ENCODE measurements at places on chromosomes 4 and X.

GRCh38 chr4:120995266-120996010 lies 72.9 kb upstream of the PRDM5 start:
- DNase-seq: no peak

- DNase-seq: no peak
Observed at GRCh38 chr4:171644430-171645057, 168.7 kb upstream of the GALNTL6 start.

DNA sequence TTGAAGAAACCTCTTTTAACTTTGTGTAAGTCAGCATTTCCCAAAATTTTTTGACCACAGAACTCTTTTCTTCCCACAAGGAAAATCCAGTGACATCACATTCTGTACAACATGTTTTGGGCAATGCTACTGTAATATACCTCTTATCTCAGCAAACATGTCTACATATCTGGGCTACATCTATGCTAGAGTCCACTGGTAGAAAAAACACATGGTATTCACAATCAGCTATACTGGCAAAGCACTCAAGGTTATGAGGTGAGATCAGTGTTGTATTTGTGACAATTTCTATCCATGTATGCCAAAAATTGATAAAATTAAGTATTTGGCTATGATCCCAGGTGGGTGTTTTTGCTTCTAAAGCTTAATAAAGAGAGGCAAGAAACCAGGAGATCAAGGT lies 98.0 kb downstream of the ATP11C start:
- DNase-seq: no peak

DNA sequence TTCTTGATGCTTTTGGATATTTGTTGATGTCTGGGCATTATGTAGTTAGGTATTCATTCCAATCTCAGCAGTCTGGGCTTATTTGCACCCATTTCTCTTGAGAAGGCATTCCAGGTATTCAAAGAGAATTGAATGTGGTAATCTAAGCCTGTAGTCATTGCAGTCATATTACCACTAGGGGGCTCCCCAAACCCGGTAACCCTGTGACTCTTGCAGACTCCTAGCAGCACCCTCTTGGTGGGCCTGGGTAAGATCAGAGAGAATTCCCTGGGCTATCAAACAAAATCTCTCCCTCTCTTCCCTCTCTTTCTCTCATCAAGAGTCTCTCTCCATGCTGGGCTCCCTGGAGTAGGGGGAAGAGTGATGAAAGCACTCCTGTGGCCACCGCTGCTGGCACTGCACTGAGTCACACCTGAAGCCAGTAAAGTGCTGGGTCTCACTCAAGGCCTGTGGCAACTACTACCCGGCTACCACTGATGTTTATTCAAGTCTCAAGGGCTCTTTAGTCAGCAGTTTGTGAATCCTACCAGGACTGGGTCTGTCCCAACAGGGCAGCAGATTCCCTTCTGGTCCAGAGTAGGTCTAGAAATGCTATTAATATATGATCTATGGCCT lies 187.7 kb upstream of the NUDT10 start:
- DNase-seq: no peak

DNA sequence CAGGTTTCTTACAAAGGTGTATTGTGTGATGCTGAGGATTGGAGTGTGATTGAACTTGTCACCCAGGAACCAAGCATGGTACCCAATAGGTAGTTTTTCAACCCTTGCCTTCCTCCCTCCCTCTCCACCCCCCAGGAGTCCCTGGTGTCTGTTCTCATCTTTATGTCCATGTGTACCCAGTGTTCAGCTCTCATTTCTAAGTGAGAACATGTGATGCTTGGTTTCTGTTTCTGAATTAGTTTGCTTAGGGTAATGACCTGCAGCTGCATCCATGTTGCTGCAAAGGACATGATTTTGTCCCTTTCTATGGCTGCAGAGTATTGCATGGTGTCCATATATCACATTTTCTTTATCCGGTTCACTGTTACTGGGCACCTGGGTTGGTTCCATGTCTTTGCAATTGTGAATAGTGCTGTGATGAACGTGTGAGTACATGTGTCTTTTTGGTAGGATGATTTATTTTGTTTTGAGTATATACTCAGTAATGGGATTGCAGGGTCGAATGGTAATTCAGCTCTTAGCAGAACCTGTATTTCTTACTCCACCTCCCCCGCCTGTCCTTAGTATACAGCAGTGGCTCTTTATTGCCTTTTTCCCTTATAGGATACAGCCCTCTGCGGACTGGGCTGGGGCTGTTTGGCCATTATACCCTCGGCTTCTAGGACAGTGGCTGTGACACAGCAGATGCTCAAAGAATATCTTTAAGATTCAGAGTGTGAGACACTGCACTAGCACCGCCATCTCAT lies 145.4 kb downstream of the PTTG2 start:
- DNase-seq: no peak

DNA sequence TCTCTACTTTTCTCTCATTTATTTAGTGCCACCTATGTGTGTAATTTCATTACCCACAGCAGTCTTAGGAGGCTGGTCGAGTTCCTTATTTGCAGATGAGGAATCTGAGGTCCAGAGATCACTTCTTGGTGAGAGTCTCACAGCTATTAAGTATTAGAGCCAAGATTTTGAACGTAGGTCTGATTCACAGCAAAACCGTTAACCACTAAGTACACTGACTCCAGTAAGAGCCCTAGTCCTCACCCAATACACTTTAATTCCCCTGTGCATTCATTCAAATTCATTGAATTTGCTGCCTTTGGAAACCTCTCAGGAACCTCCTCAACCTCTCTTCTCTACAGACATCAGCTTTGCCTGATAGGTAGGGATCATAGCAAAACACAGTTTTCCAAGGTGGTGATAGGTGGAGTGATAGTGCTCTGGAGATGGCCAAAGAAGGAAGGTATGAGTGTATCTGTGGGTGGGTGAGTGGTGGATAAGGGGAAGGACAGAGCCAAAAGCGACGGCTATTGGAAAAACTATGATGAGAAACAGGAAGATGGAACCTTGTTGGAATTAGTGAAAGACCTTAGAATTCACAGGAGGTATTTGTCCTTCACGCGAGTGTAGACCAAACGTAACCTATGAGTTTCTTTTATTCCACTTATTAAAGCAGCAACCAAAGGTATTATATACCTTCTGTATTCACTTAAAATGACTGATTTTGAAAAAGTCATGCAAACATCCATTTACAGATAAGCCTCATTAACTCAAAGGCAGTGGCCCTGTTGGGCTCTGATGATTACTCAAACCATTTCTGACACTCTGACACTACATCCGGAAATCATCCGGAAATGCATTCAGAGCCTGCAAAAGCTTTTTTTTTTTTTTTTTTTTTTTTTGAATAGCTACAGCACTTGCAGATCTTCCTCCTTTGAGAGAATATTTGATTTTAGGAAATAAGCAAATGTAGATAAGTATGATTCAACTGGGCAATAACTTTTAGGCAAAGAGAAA lies 6.3 kb downstream of the FMR1 start:
- DNase-seq: no peak

DNA sequence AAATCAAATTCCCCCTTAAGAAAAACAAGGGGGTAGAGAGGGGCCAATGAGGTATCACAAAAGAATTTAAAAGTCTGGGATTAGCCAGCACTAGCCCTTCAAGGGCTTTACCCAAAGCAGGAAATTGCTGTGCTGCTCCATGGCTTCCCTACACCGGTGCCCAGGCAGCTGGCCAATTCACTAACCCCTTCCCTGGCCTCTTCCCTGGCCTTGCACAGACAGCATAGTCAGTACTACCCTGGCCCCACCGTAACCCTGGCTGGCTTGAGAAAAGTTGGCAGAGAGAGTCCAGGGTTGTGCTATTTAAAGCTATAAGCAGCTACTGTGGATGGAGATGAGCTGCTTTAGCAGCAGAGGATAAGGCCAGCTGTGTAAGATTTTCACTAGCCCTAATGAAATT lies 43.1 kb downstream of the ADAMTS3 start:
- no peak for DNase-seq

DNA sequence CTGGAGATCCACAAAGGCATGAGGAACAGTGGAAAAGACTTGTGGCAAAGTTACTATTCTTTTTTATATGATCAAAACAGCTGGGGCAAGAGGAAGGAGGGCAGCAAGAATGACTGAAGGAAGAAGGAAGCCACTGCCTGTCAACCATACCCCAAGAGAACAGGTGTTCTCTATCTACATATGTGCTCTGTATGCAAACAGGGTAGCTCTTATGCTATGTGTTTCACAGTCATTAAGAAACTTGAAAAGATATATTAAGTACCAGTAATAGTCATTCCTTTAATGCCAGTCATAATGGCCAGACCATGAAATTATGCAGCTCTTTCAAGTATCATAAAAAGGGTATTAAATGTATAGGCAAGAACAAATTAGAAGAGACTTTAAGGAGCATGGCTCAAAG lies 363.9 kb downstream of the KLHL13 start:
- DNase-seq: no peak

DNA sequence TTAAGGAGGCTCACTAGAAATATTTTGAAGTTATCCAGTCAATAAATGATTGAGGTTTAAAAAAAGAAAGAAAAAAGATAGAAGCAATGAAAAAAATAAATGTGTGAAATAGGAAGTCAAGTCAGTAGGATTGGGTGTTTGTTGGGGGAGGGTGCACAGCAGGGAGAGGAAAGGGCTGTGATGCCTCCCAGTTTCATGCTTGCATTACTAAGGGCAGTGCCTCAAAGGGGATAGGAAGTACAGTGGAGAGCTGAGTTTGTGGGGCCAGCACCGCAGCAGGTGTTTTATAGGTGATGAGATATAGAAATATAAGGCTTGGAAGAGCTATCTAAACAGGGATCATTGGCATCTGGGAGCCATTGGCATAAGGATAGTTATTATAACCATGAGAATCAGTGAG lies 919.2 kb downstream of the STIM2 start:
- DNase-seq: no peak

DNA sequence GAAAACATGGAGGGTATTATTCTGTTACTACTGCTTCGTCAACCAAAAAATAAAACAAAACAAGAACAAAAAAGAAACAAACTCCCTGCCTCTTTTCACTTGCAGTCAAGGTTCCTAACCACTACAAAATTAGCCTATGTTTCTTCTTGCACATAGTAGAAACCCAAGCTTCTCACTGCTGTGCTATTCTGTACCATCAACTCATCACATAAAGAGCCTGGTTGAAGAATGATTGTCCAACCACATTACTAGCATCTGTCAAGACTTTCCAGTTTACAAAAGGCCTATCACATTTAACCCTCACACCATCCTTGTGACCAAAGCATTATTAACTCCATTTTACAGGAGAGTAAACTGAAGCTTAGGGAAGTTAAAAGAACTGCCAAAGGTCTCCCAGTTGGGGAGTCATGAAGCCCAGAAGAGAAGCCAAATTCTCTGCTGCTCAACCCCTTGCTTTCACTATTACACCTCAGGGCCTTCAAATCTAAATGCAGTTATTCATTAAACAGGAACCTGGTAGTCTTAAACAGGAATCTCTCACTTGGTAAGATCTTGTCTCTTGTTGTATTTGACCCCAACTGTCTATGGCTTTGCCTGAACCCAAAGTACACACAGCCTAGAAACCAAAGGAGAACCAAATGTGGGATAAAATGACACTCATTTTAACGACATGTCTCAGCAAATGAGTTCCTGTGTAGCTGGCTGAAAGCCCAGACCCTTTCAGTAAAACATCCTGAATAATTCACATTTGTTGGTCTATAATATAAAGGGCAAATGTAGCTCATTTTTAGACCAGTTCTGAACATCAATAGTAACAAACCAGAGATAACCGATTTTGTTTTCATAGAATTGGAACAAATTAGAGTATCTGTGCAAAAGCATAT lies 8.6 kb downstream of the F9 start:
- DNase-seq: no peak

GRCh38 chr4:129903861-129904260 lies 807.9 kb downstream of the C4orf33 start:
- no peak for DNase-seq

- no peak for DNase-seq
Observed at GRCh38 chr4:8820178-8821102, 51.2 kb downstream of the HMX1 start.

- no peak for DNase-seq
Observed at GRCh38 chrX:115900425-115900824, 270.1 kb upstream of the AGTR2 start.

- DNase-seq: no peak
Observed at GRCh38 chr4:102472441-102473013, 28.6 kb upstream of the NFKB1 start.

DNA sequence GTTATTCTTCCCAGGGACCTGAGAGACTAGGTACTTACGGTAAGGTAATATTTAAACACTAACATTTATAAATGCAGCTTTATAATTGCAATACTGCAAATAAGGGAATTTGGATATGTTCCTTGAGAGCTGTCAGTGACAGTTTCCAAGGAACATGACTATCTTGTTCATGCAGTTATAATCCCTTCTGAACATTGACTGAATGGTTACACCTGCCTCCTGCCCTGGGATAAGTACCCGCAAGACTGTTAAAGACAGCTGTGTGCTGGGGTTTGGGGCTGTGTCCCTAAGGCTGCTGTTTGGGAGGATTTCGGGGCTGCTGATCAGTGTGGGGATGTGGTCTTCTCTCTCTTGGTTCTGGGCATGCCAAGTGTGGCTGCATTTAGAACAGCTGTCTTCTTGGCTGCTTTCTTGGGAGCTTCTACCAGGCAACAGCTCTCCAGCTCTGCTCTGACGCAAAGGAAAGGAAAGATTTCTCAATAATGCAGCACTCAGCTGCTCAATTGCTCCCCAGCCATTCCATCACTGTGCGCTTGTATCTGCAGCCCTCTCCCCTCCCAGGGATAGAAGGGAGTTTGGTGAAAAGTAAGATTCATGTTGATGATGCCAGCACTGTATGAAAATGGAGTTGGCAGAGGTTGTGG lies 298.8 kb upstream of the TAPT1 start:
- no peak for DNase-seq

- no peak for DNase-seq
Observed at GRCh38 chr4:78197947-78198346, 140.8 kb downstream of the FRAS1 start.

DNA sequence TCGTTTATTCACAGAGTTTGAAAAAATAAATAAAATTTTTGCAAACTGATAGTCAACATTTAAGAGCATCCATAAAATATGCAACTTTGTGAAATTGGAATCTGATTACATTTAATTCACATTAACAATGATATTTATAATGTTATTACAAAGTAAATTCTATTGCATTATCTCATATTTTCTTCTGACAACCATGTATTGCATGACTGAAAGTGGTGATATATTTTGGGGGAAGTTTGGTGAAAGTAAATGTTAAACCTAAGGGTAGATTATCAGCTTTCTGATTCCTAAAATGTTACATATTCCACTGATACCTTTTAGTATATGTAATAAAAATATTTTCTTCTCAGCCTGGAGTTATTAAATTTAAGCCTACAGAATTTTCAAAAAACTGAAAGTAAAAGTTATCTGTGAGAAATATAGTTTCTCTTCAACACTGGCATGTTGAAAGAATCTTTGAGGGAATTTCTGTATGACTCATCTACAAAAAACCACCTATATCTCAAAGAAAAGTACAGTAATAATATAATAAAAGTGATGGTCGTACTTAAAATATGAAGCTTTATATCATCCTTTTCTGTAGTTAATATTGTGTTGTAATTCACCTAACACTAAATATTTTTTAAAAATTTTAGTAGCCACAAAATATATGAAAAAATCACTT lies 1179.6 kb upstream of the PCDH7 start:
- DNase-seq: no peak

- no peak for DNase-seq
Observed at GRCh38 chr4:27861802-27862201, 1001.2 kb downstream of the STIM2 start.

All from esophagus squamous epithelium (tissue), 5 donors.